ENCODE measurements at places on chromosomes 2 and 18.

DNA sequence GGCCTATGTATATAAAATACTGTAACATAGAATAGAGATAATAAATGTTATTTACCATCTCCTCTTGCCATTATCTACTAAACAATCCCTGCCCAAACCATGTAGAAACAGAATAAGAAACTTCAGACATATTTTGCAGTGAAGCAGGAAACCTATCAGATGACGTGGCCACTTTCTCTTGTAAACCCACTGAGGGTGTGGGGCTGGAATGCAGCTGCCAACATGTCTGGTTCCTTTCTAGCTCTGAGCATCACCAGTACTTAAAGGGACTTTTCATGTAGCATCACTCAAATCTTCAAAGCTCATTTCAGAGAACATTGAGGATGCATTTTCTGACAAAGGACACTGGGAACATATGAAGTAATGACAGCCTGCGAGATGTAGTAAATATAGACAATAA lies 251.8 kb downstream of the LPIN1 start:
- DNase-seq, result no peak

GRCh38 chr2:145116056-145116455 lies 596.1 kb upstream of the ZEB2 start:
- no peak for DNase-seq

DNA sequence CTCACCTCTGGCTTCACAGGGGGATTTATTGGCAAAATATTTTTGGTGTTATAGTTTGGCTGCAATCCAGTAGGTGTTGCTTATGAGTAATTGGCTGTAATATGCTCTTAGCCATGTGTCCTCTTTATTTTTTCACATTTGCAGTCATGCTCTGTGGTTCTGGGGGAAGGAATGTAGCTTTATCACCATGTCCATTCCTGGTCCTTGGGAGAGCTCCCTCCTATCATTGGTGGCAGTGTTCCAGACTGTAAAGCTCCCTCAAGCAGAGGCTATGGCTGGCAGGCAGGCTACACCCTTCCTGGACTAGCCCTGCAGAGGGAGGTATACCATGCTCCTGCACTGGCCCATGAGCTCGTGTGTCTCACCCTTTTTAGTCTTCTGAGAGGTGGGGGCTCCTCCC lies 120.0 kb upstream of the FSIP2 start:
- DNase-seq, result no peak

DNA sequence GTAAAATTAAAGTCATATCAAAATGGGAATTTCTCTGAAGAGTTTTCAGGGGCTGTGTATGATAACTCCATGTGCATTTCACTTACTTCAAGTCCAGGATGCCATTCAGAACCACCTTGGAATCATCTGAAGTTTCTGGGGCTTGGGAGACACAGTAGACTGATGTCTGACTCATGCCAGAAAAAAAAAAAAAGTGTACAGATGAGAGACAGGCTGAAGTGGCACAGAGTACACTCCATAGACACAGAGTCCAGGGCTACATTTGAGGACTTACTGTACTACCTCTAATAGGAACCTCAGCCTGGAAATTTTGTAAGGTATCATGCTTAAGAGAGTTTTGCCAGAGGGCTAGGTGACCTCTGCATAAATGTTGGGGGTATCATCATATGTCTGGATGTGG lies 92.0 kb downstream of the SS18 start:
- no peak for DNase-seq
